GM12864 (cell line): ENCODE measurements at places on chromosomes 5 and 9.

DNA sequence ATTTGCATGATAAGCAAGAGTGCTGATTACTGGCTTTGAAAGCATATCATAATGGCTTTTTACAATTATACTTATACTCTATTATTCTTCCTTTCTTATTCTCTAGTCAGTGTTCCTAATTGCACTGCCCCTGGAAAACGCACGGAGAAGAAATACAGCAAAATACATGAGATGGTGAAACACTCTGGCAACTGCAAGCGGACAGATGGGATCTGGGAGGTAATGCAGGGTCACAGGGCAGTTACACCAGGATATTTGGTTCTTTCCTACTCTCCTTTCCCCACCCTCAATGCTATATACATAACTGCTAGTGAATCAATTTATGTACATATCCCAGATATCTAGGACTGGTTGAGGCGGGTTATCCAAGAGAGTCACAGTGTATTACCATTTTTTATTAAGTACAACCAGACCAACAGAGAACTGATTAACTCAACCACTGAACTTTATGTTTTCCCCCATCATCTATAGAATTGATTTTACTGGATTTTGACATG is 423.7 kb downstream of the ZSWIM6 start:
- no peak for DNase-seq

DNA sequence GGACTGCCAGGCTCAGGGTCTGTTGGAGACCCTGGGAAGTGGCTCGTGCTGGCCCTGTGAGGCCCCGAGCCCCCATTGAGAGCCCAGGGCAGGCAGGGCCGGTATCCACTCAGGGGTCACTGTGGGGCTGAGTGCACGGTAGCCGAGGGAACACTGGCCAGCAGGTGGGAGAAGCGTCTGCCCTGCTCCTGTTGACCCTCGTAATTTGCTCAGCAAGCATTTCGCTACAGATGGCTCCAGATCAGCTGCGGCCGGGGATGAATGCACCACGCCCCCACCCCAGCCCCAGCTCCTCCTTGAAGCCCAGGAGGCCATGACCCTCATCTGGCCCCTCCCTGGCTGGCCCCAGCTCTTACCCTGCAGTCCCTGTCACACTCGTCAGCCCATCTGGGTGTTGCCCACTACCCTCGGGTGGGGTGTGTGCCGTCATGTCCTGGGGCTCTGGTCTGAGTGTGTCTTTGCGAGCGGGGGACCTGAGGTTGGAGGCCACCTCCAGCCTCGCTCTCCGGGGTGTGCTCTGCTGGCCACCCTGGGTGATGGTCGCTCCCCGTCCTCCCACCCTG is 6.1 kb upstream of the NRARP start:
- no peak for DNase-seq

DNA sequence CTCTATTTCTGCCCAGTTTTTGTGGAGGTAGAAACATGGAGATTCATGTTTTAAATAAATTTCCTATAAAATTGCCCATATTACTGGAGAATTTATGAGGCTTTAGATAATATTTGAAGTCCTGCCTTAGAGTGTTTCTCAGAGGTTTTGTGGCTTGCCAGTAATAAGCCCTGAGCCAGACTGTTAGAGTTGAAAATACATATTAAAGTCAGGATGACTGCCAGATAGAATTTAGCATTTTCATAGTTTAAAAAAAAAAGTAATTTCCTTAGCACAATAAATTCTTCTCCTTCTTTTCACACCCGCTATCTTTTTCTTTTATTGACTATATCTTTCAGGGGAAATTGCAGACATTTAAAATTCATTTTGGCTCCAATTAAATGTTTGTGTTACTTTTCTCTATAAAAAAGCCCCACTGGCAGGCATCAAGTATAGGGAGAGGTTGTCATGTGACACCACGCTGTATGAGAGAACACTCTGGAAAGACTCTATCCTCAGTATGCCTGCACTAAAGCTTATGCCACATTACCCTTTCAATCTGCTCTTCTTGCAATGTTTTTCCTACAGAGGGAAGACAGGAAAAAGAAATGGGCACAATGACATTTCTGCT is 135.2 kb downstream of the MPDZ start:
- no peak for DNase-seq

DNA sequence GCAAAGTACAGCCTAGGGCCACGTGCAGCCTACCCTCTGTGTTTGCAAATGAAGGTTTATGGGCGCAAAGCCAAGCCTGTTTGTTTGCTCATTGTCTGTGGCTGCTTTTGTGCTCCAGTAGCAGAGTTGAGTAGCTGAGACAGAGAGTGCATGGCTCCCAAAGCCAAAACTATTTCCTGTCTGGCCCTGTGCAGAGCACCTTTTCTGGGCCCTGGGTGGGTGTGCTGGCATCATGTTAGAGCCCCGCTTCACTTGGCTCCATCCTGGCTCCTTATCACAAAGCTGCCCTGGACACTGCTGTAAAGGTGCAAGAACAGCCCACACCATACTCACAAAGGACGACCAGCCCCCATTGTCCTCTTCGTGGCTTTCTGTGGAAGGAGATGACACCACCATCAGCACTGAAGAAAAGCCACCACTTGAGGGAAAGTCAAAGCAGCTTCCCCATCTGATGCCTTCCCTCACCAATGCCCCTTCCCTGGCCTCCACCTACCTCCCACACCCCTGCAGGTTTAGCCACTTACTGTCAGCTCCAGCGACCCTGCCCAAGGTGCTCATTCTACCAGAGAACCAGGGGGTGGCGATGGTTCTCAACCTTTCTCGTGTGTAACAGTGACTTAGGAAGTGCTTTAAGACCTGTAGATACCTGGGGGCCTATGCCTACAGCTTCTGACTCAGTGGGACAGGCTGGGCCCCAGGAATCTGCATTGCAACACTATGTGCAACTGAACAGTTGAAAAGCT is 23.4 kb downstream of the LCP2 start:
- DNase-seq, result no peak

- no peak for DNase-seq
Measured at GRCh38 chr9:35652829-35653209, 2.1 kb upstream of the SIT1 start.

GRCh38 chr5:177421062-177421798 is 5.2 kb upstream of the GRK6 start:
- no peak for DNase-seq

- peak; percentile 3 for DNase-seq
Measured at GRCh38 chr5:50958852-50959457, 292.5 kb downstream of the PARP8 start.

DNA sequence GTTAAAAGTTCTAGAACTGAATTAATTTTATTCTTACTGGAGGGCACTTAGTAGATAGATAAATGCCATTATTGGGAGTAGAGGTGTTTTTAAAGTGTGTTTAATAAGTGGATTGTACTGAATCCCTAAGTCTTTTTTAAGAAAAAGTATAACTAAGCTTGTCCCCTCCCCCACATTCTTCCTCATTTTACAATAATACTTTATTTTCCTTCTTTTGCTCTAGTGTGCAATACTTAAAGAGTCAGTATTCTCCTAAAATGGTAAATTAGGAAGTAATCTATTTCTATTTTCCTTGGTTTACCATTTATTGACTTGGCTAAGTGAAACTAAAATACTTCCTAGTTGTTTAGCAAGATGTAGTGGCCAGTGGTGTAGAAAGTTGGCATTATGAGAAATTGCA is 11.6 kb downstream of the UBLCP1 start:
- DNase-seq, result no peak

GRCh38 chr9:91062281-91062680 is 260.7 kb downstream of the SYK start:
- DNase-seq, result no peak

DNA sequence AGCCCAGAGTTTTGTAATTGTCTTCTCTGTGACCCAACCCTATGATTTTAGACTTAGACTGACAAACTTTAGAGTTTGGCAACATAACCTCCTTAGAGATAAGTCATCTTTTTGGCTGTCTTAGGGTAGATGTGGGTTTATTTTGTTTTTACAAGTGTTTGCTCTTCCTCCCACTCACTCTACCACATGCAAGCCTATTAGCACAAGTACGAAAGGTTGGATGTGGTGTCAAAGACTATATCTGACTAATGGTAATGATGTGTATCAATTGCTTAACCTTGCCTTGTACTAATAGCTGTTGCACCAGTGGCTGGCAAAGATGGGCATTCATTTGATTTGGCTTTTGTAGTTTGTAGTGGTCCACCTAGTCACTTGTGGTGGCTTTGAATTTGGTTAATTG is 46.5 kb downstream of the SLC25A46 start:
- DNase-seq, result no peak
